ENCODE measurements at places on chromosomes 1 and 21.

- DNase-seq, result no peak
Observed at GRCh38 chr1:19435851-19436455, 49.4 kb downstream of the CAPZB start.

- DNase-seq, result peak; percentile 85
Observed at GRCh38 chr1:160768295-160768657, 27.7 kb upstream of the LY9 start.

DNA sequence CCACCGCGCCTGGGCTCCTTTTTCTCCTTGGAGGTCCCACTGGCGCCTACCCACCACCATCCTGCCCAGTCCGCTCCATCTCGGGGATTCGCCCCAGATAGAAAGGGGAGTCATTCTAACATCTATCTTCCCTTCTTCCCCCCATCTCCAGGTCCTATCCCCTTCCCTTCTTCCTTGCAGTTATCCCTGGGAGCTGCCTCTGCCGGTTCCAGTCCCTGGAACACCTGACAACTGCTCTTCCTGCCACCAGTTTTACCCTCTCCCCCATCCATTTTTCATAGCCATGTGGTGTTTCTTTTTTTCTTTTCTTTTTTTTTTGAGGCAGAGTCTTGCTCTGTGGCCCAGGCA, 12.0 kb upstream of the COL16A1 start:
- DNase-seq, result no peak

- DNase-seq, result no peak
Observed at GRCh38 chr1:68142461-68142860, 89.9 kb downstream of the WLS start.

DNA sequence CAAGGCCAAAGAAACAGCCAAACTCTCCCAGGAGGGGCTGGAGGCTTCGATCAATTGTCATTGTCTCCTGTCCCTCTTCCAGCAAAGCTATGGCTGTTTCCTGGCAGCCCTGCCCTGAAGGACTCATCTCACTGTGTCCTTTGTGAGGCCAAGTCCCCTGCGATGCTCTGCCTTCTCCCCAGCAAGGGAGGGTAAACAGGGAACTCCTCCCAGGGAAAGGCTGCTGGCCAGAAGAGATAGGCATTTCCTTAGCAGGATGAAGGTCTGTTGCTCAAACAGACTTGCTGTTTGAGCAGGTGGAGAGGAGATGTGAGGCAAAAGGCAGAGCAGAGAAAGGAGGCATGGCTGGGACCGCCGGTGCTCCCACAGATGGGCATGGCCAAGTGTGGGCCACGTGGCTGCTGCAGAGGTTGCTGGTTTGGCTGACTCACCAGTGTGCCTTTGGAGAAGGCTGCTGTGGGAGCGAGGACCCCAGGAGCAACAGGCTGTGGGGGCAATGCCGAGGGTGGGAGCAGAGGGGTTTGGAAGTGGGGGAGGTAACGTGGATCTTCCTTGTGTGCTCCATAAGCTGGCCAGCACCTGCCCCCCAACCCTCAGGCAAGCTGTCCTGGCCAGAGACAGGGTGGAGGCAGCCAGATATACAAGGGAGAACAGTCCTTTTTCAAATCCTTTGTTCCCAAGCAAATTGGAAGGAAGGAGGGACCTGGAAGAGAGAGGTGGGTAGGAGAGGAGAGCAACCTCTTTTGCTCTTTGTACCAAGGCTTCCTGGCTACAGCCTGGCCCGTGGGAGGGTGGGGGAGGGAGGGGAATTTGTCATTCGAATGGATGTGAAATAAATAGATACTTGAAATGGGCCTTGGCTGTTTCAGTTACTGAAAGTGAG, 449.8 kb downstream of the SIPA1L2 start:
- no peak for DNase-seq

DNA sequence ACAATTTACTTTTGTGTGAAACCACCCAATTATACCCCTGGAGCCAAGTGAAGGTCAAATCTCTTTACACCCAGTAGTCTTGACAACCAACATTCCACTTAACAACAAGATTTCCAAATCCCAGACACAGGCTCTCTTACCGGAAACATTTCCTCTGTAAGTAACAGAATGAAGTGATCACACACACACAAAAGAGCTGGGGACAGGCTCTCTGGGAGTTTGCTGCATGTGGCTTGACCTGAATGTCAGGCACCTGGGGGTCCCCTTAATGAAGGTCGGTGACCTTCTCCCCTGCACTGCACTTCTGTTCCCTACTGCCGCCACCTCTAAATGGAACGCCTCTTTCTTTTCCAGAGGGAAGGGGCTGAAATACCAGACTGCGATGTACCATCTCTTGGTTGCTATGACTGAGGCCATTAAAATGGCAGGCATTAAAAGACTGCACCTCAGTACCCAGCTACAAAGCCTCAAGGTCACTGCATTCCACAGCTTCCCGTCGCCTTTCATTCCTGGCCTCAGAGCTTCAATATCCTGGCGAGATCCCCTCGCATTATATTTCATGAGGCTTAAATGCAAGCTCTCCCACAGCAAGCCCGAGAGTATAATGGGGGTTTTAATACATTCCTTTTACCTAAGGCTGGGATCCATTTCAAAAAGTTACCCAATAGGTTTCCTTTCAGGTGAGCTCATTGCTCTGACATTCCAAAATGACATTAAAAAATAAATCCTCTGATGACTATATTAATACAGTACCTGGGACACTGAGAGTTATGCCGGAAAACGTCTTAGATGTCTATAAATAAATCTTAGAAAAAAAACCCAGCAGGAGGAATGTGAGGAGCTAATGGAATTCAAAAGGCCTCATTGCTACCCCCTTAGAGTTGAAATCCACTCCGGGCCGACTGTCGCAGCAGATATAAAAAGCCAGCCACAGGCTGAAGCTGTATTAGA, 90.9 kb upstream of the DIRAS3 start:
- DNase-seq, result no peak

- no peak for DNase-seq
Observed at GRCh38 chr1:153769221-153769620, 6.0 kb upstream of the SLC27A3 start.

DNA sequence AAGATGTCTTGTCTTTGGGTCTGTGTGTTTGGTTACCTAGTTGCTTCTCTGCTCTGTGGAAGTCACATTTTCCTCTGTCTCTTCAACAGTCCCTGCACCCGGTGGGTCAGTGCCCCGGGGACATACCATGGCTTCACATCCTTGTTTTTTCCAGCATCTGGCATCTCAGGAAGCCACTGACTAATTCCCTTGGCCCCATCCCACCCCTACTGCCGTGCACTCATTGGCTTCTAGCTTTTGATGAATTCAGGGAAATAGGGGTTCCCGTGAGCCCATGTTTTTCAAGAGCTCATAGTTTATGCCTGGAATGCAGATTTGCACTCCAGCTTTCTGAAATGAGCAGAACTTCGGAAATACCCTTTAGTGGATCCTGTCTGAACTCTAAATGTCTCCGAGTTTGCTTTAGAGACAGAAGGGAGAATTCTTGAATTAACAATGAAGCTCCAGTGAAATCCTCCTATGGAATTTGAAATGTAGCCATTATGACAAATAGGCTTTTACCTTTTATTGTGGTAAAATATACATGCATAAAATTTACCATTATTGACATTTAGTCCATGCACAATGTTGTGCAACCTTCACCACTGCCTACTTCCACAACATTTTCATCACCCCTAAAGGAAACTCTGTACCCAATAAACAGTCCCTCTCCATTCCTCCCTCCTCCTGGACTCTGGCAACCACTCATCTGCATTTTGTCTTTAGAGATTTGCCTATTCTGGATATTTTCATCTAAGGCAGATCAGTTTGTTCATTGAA, 67.5 kb downstream of the CLIC6 start:
- no peak for DNase-seq

GRCh38 chr1:118201524-118201923, 16.5 kb upstream of the SPAG17 start:
- DNase-seq, result no peak

Data from stimulated activated CD4-positive, alpha-beta T cell treated with anti-CD3 and anti-CD28 coated beads, Interleukin-4, amount 100 ng/mL, for 1 hour (primary cell).